ENCODE measurements at places on chromosomes 12 and 14.

DNA sequence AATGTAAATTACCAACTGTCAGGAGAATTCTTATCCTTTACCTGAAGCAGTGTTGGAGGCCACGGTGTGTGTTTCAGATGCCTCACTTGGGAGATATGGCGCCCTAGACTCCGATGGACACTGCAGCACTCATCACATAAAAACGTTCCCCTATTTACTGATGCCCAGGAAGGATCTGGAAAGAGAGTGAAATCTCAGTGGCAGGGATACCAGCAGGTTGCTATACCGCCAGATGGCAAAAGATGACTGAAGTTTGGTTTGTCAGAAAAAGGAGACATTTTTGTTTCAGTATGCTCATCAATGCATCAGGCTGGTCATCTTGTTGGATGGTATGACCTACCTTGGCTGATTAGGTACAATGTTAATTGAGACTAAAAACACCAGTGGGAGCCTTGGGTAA is 4.6 kb downstream of the GIT2 start:
- H3K27me3 ChIP-seq, result no peaks in the 10 kb centered on the region
- H3K27ac ChIP-seq, result no peak overlapping the region
- no peak for DNase-seq
- peaks cover 32% of the 10 kb centered on the region for H3K36me3 ChIP-seq
- peaks cover 26% of the 10 kb centered on the region for H3K4me1 ChIP-seq

DNA sequence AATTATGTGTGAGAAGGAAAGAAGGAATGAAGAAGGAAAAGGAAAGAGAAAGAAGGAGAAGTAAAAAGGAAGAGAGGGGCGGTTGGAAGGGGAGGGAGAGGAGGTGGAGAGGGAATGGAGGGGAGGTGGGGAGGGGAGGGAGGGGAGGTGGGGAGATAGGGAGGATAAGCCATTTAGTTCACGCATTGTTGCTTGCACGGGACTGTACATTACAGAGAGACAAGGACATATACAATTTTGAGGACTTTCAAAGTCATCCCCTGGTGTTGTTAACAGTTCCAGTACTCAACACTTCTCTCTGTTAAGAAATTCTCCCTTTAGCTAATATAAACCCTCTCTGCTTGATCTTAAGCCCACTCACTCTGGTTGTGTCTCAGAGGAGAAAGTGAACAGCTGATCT is 312.5 kb downstream of the GRIN2B start:
- H3K27ac ChIP-seq, result no peak overlapping the region
- H3K36me3 ChIP-seq, result no peaks in the 10 kb centered on the region
- peaks cover 9% of the 10 kb centered on the region for H3K27me3 ChIP-seq

DNA sequence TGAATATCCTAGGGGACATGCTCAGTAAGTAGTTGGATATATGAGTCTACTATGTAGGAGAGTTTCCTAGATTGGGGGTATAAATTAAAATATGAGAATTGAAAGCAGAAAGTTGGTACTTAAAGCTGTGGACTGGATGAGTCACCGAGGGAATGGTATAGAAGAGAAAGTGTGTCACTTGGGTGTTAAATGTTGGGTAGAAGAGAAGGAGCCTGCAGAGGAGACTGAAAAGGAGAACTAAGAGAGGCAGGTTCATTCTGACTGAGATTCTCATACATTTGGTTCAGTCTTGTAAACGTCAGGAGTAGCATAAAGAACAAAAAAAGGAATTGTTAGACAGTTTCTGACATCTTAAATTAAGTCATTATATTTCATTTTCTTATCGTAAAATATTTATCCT is 19.9 kb downstream of the LRRC9 start:
- no peaks in the 10 kb centered on the region for H3K36me3 ChIP-seq
- no peak for DNase-seq
- H3K27ac ChIP-seq, result no peak overlapping the region
- H3K4me3 ChIP-seq, result no peak overlapping the region
- H3K4me1 ChIP-seq, result peaks cover 11% of the 10 kb centered on the region

DNA sequence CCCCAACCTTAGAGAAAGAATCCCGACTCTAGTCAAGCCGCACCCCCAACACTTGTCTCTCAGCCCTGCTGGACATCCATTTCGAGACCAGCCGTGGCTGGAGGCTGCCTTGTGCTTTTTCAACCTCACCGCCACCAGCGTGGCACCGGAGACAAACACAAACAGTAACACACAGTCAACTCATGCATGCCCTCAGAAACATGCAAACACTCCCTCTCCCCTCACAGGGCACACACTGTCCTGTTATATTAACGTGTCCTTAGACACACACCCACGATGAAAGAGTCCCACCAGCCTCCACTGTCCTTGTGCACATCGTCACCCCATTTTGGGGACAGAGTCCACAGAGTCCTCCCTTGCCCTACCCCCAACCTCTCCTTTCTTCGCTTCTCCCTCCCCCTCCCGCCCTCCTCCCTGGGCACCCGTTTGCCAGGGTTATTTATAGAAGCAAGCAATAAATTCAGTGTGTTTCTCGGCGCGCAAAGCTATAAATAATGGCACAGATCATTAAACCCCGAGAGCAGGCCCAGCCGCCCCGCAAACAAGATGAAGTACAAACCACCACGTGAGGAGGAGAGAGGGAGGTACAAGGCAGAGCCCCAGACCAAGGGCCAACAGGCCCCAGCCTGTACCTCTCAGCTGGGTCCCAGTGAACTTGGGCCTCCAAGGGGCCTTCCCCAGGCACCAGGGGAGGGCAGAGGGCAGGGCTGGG is 27.9 kb downstream of the SMUG1 start:
- H3K36me3 ChIP-seq, result no peaks in the 10 kb centered on the region
- peak overlapping the region; percentile 85 for H3K27ac ChIP-seq
- H3K27me3 ChIP-seq, result peaks cover 7% of the 10 kb centered on the region
- peak overlapping the region; percentile 72 for H3K4me3 ChIP-seq
- H3K4me1 ChIP-seq, result no peaks in the 10 kb centered on the region
- peak; percentile 68 for DNase-seq

GRCh38 chr14:98564006-98564405 is 708.0 kb downstream of the BCL11B start:
- peaks cover 73% of the 10 kb centered on the region for H3K27me3 ChIP-seq
- peaks cover 56% of the 10 kb centered on the region for H3K4me1 ChIP-seq
- no peak overlapping the region for H3K27ac ChIP-seq
- DNase-seq, result peak; percentile 59
- H3K36me3 ChIP-seq, result no peaks in the 10 kb centered on the region
- H3K4me3 ChIP-seq, result no peak overlapping the region

DNA sequence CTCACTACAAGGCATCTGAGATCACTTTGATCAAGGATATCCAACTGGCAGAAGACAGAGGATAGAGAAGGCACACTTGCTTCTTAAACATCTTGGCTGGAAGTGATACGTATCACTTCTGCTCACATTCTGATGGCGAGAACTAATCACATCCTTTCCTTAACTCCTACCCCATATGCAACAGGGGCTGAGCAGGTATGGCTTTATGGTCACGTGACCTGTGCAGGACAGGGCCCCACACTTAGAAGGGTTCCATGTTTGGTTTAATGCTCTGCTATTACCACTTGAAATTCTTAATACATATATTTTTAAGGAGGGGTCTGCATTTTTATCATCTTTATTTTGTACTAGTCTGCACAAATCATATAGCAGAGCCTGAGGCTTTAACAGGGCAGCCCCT is 177.3 kb downstream of the SLC15A5 start:
- H3K36me3 ChIP-seq, result peaks cover 15% of the 10 kb centered on the region
- peaks cover 3% of the 10 kb centered on the region for H3K27me3 ChIP-seq
- H3K4me3 ChIP-seq, result no peak overlapping the region

- peaks cover 13% of the 10 kb centered on the region for H3K36me3 ChIP-seq
- H3K27me3 ChIP-seq, result no peaks in the 10 kb centered on the region
- H3K27ac ChIP-seq, result no peak overlapping the region
- no peak for DNase-seq
- no peak overlapping the region for H3K4me3 ChIP-seq
- peaks cover 6% of the 10 kb centered on the region for H3K4me1 ChIP-seq
Observed at GRCh38 chr14:89842837-89843236, 111.7 kb downstream of the EFCAB11 start.

DNA sequence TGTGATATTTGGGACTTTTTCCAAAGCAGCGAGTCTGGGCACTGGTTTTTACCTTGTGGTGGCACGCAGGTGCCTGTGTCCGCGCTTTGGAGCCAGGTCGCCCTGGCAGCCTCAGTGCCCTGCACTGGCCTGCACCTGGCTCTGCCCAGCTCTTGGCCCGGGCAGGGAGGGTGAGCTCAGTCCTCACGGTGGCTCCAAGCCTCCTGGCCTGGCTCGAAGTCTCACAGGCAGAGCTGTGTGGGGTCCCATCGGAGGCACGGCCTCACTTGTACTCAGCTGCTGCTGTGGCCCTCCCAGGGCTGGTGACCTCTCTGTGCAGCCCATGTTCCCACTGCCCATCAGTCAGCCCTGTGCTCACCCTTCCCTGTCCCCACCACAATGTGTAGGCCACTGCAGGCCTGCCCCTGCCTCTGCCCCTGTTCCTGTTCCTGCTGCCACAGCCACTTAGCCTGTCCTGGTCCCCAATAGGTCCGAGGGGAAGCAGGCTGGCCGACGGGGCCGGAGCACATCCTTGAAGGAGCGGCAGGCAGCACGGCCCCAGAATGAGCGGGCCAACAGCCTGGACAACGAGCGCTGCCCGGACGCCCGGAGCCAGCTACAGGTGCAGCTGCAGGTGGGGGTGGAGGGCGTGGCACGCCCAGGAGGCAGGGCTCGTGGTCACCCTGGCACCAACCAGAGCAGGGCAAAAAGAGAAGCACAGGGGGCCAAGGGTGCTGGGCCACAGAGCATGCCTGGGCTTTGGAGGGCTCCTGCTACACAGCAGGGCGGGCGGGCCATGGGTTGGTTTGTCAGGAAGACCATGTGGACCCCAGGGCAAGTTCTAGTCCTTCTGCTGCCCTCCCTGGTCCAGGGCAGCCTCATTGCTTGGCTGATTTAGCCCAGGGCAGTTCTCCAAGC is 16.6 kb upstream of the TEX22 start:
- no peak overlapping the region for H3K27ac ChIP-seq
- H3K4me1 ChIP-seq, result no peaks in the 10 kb centered on the region

DNA sequence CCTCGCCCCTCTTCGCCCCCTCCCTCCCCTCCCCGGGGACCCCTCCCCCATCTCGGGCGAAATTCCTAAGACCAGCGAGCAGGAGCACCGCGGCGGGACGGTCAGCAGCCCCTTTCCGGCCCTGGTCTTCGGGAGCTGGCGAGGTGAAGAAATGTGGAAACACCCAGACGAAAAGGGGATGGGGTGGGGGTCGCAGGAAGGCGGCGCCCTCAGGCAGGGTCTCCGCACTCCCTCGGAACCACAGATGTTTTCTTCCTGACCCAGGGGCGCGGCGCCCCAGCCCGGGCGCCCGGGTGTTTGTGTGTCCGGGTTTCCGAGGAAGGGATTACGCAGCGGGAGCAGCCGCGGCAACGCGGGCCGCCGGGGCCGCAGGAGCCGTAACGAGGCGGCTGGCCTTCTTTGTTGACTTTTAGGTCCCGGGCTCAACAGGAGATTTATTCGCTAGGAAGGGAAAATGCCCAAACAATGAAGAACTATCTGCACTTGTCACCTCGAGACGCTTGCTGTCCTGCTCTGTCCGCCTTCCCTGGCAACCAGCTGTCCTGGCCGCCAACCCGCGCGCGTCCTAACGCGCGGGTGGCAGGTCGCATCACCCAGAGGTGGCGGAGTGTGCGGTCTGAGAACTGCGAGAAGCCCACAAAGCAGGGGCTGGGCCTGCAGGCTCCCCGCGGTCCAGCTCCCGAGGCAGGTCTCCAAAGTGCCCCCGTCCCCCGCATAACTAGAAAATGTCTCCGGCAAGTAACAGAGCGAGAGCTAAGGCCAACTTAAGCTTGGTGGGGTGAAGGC is 7.0 kb downstream of the FOXA1 start:
- no peaks in the 10 kb centered on the region for H3K36me3 ChIP-seq
- H3K27me3 ChIP-seq, result peaks cover 100% of the 10 kb centered on the region
- peak; percentile 58 for DNase-seq
- peak overlapping the region; percentile 71 for H3K4me3 ChIP-seq

GRCh38 chr14:27049701-27050100 is 451.9 kb upstream of the NOVA1 start:
- H3K36me3 ChIP-seq, result no peaks in the 10 kb centered on the region
- no peak overlapping the region for H3K4me3 ChIP-seq
- H3K27me3 ChIP-seq, result no peaks in the 10 kb centered on the region
- DNase-seq, result peak; percentile 3

DNA sequence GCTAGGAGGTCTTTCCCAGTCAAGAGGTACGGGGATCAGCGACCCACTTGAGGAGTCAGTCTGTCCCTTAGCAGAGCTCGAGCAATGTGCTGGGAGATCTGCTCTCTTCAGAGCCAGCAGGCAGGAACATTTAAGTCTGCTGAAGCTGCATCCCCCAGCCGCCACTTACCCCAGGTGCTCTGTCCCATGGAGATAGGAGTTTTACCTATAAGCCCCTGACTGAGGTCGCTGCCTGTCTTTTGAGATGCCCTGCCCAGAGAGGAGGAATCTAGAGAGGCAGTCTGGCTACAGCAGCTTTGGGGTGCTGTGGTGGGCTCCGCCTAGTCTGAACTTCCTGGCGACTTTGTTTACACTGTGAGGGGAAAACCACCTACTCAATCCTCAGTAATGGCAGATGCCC is 874.9 kb upstream of the FLRT2 start:
- no peak for DNase-seq
- H3K4me1 ChIP-seq, result peaks cover 12% of the 10 kb centered on the region
- H3K27me3 ChIP-seq, result no peaks in the 10 kb centered on the region

GRCh38 chr12:78871566-78871965 is 7.0 kb downstream of the SYT1 start:
- H3K36me3 ChIP-seq, result no peaks in the 10 kb centered on the region
- H3K4me3 ChIP-seq, result no peak overlapping the region
- peaks cover 32% of the 10 kb centered on the region for H3K4me1 ChIP-seq
- H3K27ac ChIP-seq, result no peak overlapping the region
- DNase-seq, result no peak
- H3K27me3 ChIP-seq, result no peaks in the 10 kb centered on the region

GRCh38 chr14:38212111-38212510 is 4.4 kb downstream of the SSTR1 start:
- H3K27ac ChIP-seq, result no peak overlapping the region
- H3K36me3 ChIP-seq, result peaks cover 4% of the 10 kb centered on the region
- peaks cover 89% of the 10 kb centered on the region for H3K27me3 ChIP-seq

DNA sequence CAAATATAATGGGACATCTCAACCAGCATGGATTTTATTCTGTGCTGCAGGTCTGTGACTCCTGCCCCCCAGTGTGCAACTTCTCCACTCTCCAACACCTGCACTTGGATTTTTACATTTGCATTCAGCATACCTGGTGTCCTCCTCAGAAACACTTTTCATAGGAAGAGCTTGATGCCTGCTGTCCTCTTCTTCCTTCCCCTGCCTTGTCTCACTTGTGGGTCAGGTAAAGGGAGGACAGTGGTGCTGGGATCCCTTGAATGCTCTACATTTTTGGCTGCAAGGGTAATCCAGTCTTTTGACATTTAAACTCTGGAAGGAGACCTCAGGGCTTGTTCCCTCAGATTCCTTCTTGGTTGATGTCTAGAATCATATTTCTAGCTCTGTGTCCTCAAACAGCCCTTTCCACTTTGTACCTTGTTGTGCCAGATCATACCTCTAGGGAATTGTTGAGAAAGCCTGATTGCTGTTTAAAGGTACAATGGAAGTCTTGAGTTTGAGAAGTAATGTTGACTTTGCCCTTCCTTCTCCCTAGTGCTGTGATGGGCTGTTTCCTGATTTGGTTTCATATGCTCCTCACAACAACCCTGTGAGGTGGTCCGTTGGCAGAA is 12.6 kb downstream of the UBE3B start:
- no peak for DNase-seq
- H3K27ac ChIP-seq, result no peak overlapping the region
- H3K27me3 ChIP-seq, result no peaks in the 10 kb centered on the region
- peaks cover 44% of the 10 kb centered on the region for H3K36me3 ChIP-seq
- no peaks in the 10 kb centered on the region for H3K4me1 ChIP-seq
